ENCODE measurements at places on chromosomes 12 and 14. TPM values are rescaled to one million over a fixed set of nuclear protein-coding genes. Genes with fewer than 3 reads are reported as not detected.

The RNASE1 gene
- not detected for total RNA-seq

The RAPGEF3 gene
- total RNA-seq, result 1.4 TPM

The ASPG gene
- total RNA-seq, result not detected

The CPNE6 gene
- total RNA-seq, result not detected

The CLEC12A gene
- total RNA-seq, result not detected

The RNASE2 gene
- total RNA-seq, result not detected

The HOXC6 gene
- 2.5 TPM for total RNA-seq

The CFAP54 gene
- 4.9 TPM for total RNA-seq

The CEBPE gene
- total RNA-seq, result not detected

The PLEKHG7 gene
- not detected for total RNA-seq

The NRL gene
- 0.72 TPM for total RNA-seq

The LAG3 gene
- total RNA-seq, result not detected

The NFYB gene
- 34.9 TPM for total RNA-seq

The CRACR2A gene
- total RNA-seq, result not detected

The TCL1A gene
- not detected for total RNA-seq

The ACSM4 gene
- total RNA-seq, result not detected

The KRT82 gene
- not detected for total RNA-seq

The GARIN6 gene
- not detected for total RNA-seq

The ZNF891 gene
- 0.86 TPM for total RNA-seq

The RNF212B gene
- total RNA-seq, result not detected

The E2F7 gene
- 22.5 TPM for total RNA-seq

The PLEKHD1 gene
- not detected for total RNA-seq

The CD27 gene
- total RNA-seq, result not detected

The FCF1 gene
- 18.6 TPM for total RNA-seq

The PIANP gene
- 0.24 TPM for total RNA-seq

The GDF3 gene
- total RNA-seq, result not detected

The CCDC60 gene
- not detected for total RNA-seq

The KRT71 gene
- not detected for total RNA-seq

The MYF5 gene
- not detected for total RNA-seq

The GPRC5A gene
- 53.5 TPM for total RNA-seq

The PRB2 gene
- total RNA-seq, result not detected

Measured in A172 (cell line).